Right forelimb (tissue), 1 donor: ENCODE measurements at places on chromosomes 12 and 14.
A peak's percentile ranks its signal among the peaks of the same experiment; 100 is the strongest.

DNA sequence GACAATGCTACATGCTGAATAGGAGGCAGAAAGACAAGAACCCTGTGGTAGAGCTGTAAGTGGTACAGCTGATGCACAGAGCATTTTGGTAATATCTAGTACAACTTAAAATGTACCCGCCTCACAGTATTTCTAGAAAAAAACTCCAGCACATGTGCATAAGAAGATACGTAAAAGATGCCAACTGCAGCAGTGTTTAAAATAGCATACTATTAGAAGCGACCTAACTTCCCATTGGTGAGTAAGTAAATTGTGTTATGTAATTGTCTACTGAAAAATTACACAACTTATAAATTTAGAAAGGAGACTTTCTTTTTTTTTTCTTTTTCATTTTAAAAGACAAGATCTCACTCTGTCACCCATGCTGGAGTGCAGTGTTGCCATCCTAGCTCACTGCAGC lies 114.3 kb upstream of the CAND1 start:
- no peak for DNase-seq

DNA sequence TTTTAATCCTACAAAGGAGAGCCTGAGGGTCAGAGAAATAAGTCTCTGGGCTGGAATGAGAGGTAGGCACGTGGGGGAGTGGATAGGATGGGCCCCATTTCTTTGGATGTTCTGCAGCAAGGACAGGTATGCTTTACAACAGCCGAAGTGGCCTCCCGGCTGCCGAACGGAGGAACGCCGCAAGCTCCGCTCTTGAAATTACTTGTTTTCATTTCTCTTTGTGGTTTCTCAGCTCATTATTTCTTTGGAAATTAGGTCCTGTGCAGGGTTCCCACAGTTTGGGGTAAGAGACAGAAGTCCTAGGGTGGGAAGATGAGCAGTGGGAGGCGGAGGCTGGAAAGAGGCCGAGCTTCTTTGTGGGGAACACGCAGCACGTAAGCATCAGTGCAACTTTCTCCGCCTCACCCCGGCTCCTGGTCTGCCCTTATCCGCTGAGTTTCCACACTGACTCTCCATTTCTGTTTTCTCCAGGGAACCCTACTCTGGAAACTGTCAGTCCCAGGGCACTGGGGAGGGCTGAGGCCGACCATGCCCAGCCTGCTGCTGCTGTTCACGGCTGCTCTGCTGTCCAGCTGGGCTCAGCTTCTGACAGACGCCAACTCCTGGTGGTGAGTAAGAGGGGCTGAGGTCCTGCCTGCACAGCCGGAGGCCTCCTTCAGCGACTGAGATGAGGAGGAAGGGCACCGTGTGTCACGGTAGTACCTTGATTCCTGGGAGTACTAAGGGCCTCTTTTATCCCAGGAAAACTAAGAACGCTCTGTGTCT lies 2.0 kb downstream of the WNT5B start:
- no peak for DNase-seq

- DNase-seq, result no peak
These were observed 16.6 kb downstream of the SOCS2 start for GRCh38 chr12:93589081-93589480.

DNA sequence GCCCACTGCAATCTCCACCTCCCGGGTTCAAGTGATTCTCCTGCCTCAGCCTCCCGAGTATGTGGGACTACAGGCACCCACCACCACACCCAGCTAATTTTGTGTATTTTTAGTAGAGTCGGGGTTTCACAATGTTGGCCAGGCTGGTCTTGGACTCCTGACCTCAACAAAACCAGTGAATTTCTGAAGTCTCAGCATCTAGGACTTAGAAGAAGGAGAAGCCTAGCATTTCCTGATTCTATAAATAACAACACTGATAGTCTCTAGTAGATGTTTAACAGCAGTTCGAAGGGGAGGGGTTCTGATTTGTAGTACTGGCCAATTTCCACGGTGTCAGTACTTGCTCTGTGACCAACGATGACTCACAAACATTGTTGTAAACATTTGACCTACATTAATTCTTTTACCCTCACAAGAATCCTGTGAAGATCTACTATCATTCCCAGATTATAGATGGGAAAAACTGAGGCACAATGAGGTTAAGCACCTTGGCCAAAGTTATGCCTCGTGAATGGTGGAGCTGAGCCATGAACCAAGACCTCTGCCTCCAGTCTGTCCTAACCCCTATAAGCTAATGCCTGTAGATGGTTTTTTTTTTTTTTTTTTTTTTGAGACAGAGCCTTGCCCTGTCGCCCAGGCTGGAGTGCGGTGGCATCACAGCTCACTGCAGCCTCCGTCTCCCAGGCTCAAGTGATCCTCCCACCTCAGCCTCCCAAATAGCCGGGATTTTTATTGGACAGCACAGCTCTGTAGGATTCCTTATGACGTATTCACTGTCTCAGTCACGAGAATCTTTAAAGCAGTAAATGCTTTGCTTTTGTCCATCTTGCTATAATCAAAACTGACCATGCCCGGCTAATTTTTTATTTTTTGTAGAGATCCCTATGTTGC lies 5.2 kb downstream of the P2RX4 start:
- no peak for DNase-seq

GRCh38 chr12:66984962-66985361 lies 284.2 kb upstream of the CAND1 start:
- no peak for DNase-seq

DNA sequence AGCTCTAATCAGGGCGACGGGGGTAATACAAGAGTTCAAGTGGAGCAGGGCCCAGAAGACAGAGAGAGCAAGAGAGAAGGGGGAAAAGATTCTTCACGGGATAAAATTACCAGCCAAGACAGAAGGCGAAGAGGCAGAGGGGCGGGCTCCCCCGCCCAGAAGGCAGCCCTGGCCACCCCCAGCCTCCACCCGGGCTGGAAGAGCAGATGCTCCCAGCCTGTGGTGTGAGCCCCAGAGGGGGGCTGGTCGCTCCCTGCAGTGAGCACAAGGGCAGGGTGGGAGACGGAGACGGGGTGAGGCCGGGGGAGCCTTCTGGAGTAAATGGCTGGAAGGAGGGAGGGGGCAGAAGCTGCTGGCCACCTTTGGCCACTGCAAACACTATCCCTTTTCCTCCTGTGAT lies 1035.6 kb downstream of the VRK1 start:
- no peak for DNase-seq

GRCh38 chr12:12506496-12506890 lies 56.2 kb downstream of the DUSP16 start:
- DNase-seq, result peak; percentile 67

DNA sequence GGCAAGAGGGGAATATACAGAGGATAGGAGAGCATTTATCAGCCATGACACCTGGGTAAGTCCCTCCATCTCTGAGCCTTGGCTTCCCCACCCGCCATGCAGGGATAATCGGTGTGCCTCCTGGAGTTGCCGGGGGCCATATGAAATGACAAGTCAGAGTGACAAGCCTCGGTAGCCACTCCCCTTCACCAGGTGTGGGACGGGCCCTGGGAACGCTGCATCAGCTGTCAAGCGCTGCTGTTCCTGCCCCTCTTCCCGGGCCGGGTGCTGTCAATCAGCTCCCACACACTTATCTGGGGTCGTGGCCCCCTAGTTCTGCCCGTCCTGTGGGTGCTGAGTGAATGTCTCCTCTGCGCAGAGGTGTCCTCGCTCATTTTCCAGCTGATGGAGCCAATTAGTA lies 57.2 kb downstream of the MVK start:
- no peak for DNase-seq

DNA sequence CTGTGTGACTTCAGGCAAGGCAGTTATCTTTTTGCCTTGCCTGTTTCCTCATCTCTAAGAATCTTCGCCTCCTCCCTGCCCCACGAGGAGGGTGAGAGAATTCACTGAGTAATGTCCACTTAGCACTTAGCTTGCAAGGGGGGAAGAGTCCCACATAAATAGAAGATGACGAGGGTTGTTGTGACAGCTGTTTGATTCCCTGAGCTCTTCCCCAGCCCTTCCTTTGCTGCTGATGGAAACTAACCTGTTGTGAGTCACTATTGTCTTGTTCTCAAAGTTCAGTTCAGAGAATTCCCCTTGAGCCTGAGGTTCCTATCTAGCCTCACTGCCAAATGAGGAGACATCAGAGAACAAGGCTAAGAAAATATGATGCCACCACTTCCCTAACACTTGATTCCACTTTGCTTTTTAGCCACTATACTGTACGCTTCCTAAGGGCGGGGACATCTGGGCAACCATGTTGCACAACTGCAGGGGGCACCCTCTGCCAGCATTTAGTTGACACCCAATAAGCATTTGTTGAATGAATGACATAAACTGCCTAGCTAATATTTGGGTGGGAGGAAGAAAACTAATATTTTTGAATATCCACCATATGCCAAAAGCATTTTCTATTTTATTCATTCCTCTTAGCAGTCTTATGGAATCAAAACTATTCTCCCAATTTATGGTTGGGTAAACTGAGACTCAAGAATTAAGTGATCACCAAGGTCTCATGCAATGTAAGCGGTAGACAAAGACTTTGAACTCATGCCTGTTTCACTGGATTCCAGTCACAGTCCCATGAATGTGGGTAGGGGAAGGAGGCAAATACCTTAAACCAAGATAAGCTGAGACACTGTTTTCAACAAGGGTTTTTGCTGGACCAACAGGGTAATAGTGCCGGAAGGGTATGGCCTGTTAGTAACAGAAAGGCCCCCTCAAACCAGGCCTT lies 77.6 kb downstream of the ZFP36L1 start:
- DNase-seq, result no peak

DNA sequence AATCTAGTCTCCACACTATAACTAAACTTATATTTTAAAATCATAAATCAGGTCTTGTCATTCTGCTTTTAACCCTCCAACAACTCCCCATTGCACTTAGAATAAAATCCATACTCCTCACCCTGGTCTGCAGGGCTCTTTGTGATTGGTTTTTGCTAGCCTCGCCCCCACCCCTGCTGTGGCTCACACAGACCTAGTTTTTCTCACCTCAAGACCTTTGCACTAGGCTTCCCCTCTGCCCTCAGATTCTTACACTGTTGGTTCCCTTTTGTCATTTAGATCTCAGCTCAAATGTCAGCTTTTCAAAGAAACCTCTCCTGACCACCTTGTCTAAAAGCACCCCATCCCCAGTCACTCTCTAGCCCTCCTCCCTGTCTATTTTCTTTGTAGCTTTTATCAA lies 10.7 kb upstream of the LHX5 start:
- DNase-seq, result no peak

DNA sequence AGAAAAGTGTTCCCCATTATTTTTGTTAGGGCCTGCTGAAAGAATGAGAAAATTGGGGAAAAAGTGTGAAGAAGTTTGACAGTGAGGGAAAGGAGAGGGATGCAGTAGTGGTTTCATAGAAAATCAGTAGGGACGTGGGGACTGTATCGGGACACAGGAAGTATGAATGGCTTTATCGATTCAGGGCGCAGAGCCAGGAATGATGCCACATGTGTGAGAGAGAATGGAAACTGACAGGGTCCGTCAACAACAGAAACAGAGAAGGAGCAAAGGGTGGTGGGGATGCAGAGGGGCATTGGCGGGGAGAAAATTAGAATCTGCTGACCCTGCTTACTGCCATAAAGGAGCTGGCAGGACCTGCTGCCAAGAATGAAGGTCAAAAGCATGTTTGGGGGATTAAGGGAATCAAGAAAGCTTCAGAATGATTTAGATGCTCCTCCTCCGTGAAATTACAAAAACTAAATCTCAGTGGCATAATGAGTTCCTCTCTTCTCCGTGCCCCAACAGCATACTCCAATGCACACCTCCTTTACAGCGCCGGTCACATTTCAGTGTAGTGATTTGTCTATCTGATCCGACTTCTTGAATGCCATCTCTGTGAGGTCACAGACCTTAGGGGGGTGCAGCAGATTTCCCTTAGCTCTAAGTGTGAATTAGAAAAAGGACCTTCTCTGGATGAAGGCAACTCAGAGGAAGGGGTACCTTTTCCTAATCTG lies 92.6 kb downstream of the EMP1 start:
- DNase-seq, result no peak

GRCh38 chr12:70815971-70816391 lies 104.6 kb downstream of the PTPRR start:
- no peak for DNase-seq

DNA sequence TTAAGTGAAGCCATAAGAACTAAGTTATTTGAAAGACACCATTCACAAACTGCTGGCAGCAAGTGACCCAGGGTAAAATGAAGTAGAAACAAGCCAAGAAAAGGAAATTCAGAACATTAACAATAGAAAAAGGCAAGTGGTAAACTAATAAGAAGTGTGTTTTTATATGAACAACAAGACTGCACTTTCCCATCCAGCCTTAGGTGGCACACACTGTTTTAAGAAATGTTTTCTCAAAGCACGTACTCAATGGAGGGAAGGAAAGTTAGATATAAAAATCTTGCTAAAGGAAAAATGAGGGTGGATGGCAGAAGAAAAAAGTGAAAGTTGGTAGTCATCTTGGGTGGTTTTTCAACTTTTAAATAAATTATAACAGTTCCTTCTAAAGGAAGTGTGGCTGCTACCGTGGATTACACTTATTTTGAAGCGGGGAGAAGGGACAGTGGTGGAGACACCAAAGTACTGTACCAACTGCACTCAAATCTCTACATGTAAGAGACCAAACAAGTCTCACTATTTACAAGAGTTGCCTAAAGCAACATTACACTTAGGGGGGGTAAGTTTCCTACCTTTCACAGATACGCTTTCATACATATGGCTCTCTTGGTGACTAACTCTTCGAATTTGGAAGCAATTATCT lies 58.8 kb downstream of the SEL1L start:
- DNase-seq, result no peak

DNA sequence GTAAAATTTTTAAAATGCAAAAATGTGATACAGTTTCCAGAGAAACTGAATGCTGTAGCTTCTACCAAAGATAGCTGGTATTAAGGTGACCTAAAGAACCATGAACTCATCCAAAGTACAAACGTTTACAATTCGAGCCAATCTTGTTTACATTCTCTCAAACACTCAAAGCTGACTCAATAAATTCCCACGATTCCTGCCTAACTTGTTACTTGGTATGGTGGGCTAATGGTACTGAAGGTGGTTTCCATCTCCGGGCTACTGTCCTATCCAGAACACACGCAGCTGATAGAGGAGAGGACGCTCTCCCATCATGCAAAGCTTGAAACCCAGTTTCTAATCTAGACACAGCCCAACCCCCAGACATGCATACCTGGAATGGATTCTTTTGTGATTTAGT lies 31.5 kb downstream of the RAD9B start:
- no peak for DNase-seq

GRCh38 chr12:1375323-1375722 lies 219.1 kb downstream of the FBXL14 start:
- no peak for DNase-seq

DNA sequence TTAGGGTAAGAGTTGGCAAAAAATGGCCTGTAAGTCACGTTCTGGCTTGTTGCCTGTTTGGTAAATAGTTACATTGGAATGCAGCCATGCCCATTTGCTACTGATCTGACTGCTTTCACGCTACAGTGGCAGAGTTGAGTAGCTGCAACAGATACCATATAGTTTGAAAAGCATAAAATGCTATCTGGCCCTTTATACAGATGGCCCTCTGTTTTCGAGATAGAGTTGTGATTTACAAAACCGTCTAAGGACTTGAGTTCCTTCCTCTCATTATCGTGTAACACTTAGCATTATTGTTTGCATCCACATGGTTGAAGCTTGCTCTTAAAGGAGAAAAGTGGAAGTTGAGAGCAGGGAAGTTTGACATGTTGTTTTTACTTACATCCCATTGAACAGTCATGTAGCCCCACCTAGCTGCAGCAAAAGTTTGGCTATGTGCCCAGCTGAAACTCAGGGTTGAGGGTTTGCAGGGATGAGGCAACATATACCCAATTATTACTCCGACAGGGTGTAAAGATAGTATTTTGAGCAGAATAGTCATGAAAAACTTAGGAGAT lies 11.3 kb upstream of the SCFD1 start:
- peak; percentile 60 for DNase-seq
